Testis (tissue), 5 donors: ENCODE measurements at places on chromosomes 3 and 15. TPM values are rescaled to one million over a fixed set of nuclear protein-coding genes. Genes with fewer than 3 reads are reported as not detected.

GRCh38 chr3:139388821-139389551 is 461 bp downstream of the COPB2 start:
- DNase-seq: no peak

GRCh38 chr15:53114960-53115359 is 324.8 kb upstream of the ONECUT1 start:
- no peak for DNase-seq

DNA sequence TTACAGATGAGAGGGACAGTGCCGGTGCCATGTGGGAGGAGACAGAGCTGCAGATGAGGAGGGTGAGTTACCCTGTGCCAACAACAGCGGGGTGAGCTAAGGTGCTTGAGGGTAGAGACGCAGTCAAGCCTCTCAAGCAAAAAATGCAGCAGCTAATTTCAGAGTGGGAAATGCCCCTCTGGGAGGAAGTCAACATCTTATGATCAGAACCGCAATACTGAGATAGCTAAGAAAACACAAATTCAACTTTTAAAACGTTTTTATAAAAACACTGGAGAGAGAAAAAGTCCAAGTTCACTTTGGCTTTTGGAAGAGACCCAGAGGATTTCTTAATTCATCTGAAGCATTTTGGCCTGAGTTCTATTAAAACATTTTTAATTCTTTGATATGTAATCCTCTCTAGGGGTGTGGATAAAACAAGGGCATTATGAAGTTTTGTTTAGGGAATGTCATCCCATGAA is 319.2 kb downstream of the SLC9A9 start:
- DNase-seq: no peak

Gene POPDC2
- total RNA-seq: 5.7 TPM

Gene SPINK8
- total RNA-seq: not detected

Gene NKIRAS1
- 37.2 TPM for total RNA-seq

Gene ENTPD3
- total RNA-seq: 0.24 TPM

Gene LSMEM2
- total RNA-seq: 3.2 TPM
